ENCODE measurements at places on chromosomes 7 and 10.

- no peak for DNase-seq
Measured at GRCh38 chr7:80740778-80741545, 102.5 kb downstream of the CD36 start.

- DNase-seq, result no peak
Measured at GRCh38 chr7:43560742-43561330, 22.1 kb upstream of the STK17A start.

DNA sequence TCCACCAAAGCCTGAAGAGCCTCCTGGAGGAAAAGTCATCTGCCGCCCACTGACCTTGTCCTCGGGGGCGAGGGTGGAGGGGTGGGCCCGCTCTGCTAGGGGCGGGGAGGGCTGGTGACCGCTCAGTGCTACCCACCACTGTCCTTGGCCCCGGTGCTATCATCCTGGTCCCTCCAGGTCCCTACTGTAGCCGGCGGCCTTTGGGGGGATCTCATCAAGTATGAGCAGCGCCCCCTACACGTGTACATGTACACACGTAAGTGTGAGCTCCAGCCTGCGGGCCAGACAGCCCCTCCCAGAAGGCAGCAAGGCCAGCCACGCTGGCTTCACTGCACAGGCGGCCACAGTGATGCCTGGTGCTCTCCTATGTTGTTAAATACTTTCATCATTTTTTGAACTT lies 19.6 kb downstream of the TTYH3 start:
- no peak for DNase-seq

- no peak for DNase-seq
Measured at GRCh38 chr10:18400201-18400905, 251.0 kb downstream of the NSUN6 start.

- no peak for DNase-seq
Measured at GRCh38 chr7:121436688-121437087, 40.6 kb upstream of the FAM3C start.

- DNase-seq, result no peak
Measured at GRCh38 chr10:12228851-12229250, 32.9 kb downstream of the CDC123 start.

- no peak for DNase-seq
Measured at GRCh38 chr7:90758933-90759562, 162.9 kb downstream of the CDK14 start.

DNA sequence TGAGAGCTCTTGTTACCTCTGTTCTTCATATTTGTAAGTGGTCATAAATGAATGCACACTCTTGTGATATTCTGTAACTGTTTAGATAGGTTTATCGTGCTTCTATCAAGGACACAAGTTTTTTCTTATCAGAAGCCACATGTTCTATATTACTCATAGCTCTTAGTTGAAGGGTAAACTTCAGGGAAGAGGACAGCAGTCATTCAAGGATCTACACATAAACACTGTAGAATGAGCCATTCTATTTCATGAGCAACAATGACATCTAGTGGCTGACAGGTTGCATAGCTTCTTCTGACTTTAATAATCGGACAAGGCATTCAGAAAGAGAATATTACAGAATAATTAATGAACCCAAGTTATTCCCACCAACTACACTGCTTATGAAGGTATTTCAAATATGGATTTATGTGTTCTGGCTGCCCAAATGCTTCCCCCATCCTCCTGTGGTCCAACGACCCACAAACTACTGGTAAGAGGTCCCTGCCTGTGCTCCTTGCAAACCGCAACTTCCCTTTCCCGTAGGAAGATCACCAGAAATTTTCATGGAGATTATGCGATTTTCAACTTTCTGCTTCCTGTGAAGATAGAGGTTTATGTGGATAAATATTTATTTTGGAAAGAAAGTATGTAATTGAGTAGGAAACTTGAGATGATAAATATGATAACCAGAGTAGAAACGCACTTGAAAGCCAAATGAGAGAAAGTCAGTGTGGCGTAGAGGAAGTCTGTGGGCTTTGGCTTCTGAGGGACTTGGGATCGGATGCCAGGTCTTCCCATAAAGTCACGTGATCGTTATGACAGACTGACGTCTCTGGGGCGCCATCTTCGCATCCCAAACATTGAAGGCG lies 16.8 kb upstream of the ABCB5 start:
- DNase-seq, result no peak

GRCh38 chr7:3179456-3179855 lies 121.6 kb upstream of the SDK1 start:
- no peak for DNase-seq

DNA sequence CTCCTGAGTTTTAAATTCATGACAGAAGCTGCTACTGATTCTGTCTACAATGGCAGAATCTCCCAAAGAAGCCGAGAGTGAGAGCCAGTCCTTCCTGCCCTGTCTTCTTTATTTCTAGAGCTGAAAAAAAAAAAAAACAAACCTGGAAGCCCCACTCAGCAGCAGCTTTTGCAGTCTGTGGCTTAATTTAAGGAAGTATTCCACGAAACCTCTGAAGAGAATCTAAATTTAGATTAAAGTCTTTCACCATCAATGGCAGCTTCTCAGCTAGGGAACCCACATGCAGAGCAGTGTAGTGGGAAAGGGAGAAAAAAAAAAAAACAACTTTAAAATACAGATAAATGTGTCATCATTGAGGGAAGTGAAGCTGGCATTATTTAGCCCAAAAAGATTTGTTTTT lies 23.4 kb downstream of the SMURF1 start:
- DNase-seq, result no peak

GRCh38 chr10:31557854-31558253 lies 238.8 kb downstream of the ZEB1 start:
- DNase-seq, result no peak

GRCh38 chr10:127849921-127850320 lies 42.8 kb downstream of the CLRN3 start:
- DNase-seq, result no peak

DNA sequence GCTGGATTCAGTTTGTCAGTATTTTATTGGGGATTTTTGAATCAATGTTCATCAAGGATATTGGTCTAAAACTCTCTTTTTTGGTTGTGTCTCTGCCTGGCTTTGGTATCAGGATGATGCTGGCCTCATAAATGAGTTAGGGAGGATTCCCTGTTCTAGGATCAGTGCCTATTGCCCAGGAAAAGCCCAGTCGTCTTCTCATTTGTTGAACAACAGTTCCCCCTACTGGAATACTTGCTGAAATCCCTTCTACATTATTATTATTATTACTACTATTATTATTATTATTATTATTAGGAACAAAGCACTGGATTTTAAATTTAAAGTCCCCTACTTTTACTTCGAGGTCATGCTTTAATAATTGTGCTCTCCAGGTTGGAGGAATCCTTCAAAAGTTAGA lies 528.9 kb downstream of the MAGI2 start:
- DNase-seq, result no peak

- DNase-seq, result no peak
Measured at GRCh38 chr7:141511676-141512396, 39.4 kb upstream of the AGK start.

DNA sequence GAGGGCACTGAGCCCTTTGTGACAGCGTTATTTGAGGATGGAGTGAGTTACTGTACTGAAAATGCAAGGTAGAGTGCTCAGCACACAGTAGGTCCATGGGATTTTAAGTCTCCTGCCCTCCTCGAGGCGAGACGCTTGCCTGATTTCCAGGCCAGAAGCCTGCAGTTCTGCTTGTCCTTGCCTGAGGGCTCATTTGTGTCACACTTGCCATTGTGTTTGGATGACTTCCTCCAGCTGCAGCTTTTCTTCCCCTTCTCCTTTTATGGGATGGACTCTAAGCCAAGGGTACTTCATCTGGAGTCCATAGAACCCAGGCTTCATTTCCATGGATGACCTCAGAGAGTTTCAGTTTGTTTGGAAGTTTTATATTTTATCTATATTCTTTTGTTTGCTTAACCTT lies 304.2 kb upstream of the BMPER start:
- DNase-seq, result no peak
